NCI-H1694 treated with DMSO at 0.1 percent for 48 hours (cell line): ENCODE measurements at places on chromosomes 13 and 19.

GRCh38 chr13:69168436-69168835 is 939.2 kb upstream of the ATXN8OS start:
- no peak for DNase-seq

- no peak for DNase-seq
These were observed 5.5 kb upstream of the ZNF428 start for GRCh38 chr19:43624933-43625332.

DNA sequence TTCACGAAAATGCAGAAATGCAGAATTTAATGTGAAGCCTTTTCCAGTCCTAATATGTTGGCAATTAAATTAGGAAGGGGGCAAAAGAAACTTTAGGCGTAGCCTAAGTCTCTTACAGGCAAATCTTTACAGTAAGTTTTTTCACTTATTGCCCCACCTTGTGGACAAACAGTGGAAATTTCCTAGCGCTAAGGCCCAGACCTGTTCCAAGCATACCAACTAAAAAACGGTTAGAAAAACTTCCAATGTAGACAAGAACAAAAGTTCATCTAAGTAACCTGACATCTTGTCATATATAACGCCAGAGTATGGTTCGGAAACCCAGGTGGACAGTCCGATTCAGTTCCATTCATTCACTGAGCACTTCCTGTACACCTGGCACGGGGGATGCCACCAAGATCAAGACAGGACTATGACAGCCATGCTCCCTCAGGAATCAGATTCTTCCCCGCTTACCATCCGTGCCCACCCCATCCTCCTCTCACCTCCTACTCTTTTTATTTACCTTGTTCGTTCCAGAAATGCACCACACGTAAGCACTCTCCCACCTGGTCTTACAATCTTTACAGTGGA is 4.9 kb downstream of the ZAR1L start:
- peak; percentile 23 for DNase-seq

GRCh38 chr13:31978021-31978420 is 53.6 kb upstream of the FRY start:
- DNase-seq, result no peak

DNA sequence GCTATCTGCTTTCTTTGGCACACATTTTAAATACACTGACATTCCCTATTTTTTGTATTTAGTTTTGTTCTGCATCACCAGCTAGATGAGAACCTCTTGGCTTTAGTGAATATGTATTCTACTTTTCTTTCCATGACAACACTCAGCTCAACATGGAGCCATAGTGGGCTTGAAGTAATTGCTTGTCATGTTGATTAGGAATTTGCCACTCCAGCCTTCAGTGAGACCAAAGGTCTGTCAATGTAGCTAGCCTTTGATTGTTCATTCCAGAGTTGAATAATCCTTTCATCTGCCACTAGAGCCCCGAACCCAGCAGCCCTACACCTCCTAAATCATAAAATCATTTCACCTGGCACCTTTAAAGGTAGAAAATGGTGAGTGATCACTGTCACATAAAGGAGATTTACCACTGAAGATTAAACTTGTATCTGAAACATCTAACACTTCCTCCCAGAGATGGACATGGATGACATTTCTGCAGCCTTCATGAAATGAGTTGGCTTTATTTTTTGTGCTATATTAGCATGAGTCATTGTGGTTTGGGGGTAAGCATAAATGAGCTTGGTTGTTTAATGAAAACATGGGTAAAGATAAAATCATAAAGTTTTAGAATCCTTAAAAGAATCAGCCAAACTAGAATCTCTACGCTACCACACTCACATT is 29.2 kb upstream of the GARRE1 start:
- DNase-seq, result no peak

DNA sequence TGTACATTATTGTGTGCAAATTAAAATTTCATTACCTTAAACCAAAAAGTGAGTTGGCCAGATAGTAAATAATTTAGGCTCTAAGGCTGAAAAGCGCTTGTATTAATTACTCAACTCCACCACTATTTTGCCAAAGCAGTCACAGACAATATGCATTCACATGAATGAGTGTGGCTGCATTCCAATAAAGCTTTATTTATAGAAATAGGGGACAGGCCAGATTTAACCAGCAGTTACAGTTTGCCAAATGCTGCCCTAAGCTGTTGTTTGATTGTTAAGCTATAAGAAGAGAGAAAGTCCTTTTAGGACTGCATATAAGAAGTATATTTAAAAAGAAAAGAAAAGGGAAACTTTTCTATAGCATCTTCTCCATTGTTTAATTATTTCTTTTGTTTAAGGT is 342.6 kb downstream of the ITGBL1 start:
- no peak for DNase-seq

DNA sequence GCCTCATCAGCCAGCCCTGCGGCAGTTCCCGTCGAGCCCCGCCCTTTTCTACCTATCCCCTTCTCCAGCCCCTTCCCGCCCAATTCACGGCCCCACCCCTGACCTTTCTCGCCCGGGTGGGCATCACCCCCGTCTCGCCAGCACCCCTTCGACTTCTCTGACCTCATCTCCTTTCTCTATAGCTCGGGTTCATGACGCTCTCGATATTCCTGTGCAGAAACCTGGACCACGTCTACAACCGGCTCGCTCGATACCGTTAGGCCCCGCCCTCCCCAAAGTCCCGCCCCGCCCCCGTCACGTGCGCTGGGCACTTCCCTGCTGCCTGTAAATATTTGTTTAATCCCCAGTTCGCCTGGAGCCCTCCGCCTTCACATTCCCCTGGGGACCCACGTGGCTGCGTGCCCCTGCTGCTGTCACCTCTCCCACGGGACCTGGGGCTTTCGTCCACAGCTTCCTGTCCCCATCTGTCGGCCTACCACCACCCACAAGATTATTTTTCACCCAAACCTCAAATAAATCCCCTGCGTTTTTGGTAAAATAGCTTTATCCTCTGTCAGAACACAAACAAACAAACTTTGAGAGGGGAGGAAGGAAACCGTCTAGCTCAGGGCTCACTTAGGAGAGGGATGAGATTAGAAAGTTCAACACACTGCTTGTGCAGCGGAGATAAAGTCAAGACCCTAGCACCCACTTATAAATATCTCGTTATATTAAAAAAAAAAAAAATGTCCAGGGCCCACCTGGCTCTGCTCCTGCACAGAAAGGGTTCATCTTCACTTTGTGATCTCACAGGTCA is 5.1 kb downstream of the CD37 start:
- peak; percentile 57 for DNase-seq

- no peak for DNase-seq
These were observed 22.3 kb downstream of the FAM216B start for GRCh38 chr13:42803563-42804204.

DNA sequence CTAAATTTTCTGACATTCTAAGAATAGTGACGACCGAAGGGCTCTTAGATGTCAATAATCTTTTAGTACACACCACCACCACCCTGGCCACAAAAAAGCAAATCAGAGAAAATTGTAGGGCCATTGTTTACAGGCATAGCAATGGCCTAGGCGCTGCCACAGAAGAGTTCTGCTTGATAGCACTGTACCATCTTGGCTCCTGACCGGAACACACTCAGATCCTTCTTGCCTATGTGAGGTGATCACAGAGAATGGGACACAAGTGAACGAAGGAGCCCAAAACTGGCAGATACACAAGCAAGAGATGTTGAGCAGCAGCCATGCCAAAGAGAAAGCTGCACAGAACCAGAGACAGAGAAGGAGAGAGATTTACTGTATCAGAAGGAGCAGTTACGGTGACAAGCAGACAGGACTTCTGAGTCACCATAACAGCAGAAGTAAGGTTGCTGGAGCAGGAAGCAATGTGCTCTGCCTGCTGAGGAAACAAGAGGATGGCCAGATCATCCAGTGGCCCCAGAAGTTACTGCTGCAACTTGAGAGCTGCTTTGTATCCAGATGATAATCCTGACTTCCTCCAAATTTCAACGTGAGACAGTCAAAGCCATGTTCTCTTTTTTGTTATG is 105.2 kb downstream of the SLITRK6 start:
- DNase-seq, result no peak

DNA sequence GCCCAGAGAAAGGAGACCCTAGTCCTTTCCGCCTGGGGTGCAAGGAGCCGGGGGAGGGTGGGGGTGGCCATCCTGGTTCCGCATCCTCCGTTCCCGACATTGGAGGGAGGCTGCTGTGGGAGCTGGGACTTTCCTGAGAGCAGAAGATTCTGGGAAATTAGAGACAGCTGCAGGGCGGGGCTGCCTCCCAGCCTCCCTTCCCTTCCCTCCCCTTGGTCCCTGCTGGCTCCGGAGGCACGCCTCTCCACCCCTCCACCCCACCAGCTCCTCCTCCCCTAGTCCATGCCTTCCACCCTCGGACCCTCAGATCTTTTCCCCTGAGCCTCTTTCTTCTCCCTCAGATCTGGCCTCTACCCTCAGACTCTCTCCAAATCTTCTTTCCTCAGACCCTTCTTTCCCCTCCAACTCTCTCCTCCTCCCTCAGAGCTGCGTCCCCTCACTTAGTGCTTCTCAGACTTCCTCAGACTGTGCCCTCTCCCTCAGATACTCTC is 3.1 kb upstream of the BCL3 start:
- no peak for DNase-seq

- no peak for DNase-seq
These were observed 18.9 kb downstream of the EVI5L start for GRCh38 chr19:7848779-7849457.

- peak; percentile 98 for DNase-seq
These were observed at the start of gene RAB11B for GRCh38 chr19:8389891-8390616. Gene RAB11B (plus strand): TSS chr19:8390360. CDS start chr19:8390417, 57 bp downstream.

DNA sequence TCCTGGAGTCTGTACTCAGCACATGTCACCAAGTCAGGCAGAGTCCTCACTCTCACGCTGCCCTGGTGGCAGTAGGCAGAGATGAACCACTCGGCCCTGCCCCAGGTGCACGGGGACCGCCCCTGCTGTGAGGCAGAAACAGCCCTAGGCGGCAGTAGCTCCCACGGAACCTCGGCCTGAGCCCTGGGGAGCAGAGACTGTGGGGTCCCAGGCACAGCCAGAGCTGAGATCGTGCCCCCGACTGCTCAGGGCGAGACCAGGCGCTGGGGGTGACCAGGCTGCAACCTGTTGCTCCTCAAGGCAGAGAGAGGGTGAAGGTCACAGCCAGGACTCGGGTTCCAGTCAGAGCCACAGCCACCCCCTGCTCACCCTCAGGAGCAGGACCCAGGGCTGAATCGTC is 34.9 kb downstream of the AP1M1 start:
- DNase-seq, result no peak

- DNase-seq, result no peak
These were observed 4.2 kb upstream of the ADPRHL1 start for GRCh38 chr13:113457510-113457909.

DNA sequence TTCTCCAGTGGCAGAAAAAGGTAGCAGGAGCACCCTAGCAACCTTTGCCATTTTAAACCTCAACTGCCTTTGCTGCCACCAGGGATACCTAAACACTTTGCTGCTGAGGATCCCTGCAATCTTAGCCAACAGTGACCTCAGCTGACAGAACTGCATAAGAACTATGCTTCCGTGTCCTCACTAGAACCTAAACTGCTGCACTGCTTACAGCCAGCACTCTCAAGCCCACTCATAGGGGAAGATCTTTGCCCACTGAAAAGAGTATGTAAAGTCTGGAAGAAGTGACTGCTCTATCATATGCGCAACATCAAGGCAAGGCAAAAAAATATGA is 270.0 kb upstream of the PCDH20 start:
- DNase-seq, result no peak

DNA sequence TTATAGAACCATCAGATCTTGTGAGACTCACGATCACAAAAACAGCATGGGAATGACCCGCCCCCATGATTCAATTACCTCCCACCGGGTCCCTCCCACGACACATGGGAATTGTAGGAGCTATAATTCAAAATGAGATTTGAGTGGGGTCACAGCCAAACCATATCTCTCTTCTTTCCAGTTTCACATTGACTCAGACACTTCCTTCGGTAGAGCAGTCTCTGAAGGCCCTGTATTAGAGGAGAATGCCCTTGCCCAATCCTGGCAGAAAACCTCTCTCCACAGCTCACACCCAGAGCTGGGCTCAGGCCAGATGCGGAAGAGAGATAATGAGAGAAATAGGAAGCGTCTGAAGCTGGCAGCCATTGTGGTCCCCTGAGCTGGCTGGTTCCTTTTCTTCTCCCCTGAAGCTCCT is 72.4 kb upstream of the CLDN10 start:
- no peak for DNase-seq

DNA sequence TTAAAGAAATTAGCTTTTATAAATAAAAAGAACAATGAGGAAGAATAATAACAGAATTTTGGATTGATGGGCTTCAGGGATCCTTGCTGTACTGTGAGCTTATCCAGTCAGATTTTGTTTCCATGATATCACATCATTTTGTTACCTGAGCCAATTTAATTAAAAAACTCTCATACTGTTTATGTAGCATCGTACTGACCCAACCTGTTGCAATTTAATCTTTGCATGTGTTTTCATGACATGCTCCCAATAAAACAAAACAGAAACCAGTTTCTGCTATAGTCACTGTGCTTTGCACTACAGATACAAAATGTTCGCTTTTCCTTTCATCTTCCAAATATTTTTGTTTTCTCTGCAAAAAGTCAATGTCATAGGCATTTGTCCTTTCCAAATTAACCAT is 109.7 kb upstream of the RNF113B start:
- no peak for DNase-seq

DNA sequence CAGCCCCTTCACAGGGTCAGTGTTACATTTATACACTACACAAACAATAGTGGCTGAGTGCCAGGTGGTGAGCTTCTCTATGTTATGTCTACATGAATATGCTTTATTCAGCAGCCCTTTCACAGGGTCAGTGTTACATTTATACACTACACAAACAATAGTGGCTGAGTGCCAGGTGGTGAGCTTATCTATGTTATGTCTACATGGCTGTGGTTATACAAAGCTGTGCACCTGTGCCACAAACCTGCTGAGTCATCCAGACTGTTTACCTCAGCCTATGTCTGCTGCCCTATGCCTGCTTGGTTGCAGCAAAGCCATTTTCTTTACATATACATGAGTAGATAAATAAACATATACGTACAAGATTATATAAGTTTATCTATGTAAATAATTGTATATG is 76.5 kb downstream of the ZNF726 start:
- DNase-seq, result no peak

DNA sequence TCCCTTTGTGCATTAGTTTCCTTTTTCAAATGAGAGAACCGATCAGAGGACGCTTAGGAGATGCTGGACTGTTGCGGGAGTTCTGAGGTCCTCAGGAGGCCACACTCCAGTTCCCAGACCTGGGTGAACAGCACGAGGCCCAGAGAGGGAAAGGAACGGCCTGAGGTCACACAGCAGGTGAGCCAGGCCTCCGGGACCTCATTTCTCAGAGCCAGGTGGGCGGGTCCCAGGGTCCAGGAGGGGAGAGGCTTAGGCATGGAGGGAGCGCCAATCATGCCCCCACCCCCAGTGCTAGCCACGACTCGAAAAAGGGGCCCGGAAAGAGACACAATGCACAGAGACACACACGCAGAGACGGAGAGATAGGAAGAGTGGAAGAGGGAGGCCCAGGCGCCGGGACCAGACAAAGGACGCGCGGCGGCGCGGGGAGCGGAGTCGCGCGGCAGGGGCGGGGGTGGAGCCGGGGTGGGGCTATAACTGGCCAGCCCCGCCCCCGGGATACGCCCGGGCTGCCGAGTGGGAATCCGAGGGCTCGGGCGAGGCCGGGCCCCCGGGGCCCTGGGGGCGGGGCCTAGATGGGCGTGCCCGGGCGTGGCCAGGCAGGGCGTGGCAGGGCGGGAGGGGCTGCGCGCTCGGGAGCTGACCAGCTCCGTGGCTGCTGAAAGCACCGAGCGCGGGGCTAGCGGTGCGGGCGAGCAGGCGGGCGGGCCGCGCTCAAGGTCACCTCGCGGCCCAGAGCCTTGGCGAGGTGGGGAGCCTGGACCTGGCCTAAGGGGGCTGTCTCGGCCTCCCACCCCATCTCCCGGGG is 1.6 kb downstream of the ELAVL3 start:
- DNase-seq, result peak; percentile 21
